AML-193 (cell line): ENCODE measurements at places on chromosomes 2 and 18.
A peak's percentile ranks its signal among the peaks of the same experiment; 100 is the strongest.

GRCh38 chr18:5430131-5430530 is 113.7 kb downstream of the EPB41L3 start:
- DNase-seq: no peak

- no peak for DNase-seq
Observed at GRCh38 chr2:20465716-20466394, 19.0 kb downstream of the RHOB start.

- DNase-seq: peak; percentile 89
Observed at GRCh38 chr18:5475267-5475666, 68.5 kb downstream of the EPB41L3 start.

- no peak for DNase-seq
Observed at GRCh38 chr2:221334481-221335218, 237.5 kb downstream of the EPHA4 start.

DNA sequence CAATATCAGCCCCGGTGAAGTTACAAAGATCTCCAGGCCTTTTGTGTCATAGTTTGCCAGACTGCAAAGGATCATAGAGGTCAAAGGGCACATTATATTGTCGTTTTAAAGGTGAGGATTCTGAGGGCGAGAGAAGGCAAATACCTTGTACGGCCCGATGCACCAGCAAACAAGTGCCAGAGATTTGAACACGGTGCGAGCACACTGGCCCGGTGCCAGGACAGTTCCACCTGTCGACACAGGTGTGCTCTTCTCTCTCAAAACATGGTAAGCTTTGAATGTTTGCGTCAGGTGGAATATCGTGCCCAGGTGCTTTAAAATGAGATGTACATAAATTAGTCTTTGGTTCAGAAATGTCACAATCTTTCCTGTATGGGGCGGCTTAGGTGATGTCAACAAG is 776.1 kb upstream of the ID2 start:
- DNase-seq: no peak

DNA sequence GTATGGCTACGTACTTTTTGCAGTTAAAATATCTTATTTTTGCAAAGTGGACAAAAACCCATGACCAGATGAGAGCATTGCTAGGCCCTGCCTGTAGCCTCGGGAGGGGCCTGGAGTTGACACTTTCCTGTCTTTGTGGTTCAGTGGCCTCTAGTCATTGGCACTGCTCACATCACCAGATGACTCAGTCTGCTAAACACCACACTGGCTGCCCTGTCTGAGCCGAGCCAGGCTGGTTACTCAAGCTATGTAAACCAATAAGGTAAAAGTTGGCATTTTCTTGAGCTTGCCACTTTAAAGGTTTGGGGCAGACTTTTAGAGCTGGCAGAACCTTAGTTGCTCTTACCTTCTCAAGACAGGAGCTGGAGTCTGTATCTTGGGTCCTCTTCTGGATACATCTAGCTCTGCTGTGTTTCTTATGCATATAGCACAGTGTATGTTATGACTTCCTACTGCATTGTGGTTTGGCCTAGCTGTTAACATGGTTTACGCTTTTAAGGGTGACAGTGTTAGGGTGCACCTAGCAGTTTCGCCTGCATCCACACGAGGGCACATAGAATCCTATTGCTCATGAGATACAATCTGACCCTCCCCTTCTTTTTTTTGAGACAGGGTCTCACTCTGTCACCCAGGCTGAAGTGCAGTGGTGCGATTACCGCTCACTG is 76.4 kb downstream of the AP1S3 start:
- peak; percentile 34 for DNase-seq

- DNase-seq: no peak
Observed at GRCh38 chr18:9069601-9070000, 32.9 kb upstream of the NDUFV2 start.

- no peak for DNase-seq
Observed at GRCh38 chr2:212727751-212728150, 189.1 kb upstream of the ERBB4 start.

GRCh38 chr2:69608109-69608508 is 35.4 kb downstream of the AAK1 start:
- no peak for DNase-seq

GRCh38 chr2:135168204-135168856 is 116.2 kb downstream of the RAB3GAP1 start:
- DNase-seq: no peak

DNA sequence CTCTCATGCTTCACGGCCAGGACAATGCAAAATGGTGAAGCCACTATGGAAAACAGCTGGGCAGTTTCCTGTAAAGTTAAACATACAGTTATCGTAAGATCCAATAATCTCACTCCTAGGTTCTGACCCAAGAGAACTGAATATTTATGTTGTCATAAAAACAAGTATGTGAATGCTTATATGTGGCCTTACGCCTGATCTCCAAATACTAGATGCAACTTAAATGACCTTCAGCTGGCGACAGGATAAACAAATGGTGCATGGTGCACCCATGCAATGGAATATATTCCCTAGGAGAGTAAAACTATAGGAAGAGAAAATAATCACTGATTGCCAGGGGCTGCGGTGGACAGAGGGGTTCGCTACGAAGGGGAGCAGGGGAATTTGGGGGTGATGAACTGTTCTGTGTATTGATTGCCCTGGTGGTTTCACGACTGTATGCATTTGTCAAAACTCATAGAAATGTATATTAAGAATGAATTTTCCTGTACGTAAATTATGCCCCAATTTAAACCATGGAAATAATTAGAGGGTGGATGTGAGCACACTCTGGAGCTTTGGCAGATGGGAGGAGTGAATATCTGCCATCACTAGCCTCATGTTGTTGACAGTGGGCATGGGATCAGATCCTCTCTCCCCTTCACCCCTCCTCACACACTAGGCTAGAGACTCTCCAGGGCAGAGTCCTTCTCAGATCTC is 100.8 kb upstream of the MYCN start:
- DNase-seq: no peak

DNA sequence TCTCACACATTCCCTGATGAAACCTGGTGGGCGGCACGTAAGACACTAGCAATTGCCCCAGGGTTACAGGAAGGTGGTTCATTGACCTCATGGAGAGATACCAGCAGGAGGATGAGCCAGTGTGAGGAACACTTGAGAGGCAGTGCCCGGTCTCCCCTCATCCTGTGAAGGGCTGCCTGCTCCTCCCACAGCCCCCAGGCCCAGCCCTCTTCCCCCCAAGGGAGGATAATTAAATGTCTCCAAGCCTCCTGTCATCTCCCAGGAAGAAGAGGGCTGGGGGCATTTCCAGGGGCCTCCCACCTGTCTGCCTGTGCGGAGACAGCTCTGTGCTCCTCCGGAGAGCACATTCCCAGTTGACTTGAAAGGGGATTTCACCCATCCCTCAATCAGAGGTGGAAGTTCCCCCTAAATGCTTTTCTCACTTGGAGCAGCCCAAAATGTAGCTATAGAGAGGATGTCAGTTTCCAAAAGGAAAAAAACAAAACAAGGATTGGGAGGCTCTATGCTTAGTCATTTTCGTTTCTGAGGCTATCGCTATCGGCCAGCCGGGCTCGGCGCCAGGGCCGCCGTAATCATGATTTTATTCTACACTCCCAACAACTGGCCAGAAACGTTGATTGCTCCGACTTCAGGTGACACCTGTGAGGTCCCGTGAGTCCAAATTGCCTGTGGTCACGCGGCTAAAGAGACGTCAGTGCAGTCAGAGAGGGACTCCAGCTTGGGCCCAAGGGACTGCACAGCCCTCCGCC is 7.1 kb downstream of the KCNF1 start:
- no peak for DNase-seq

- DNase-seq: no peak
Observed at GRCh38 chr2:50791271-50791670, 240.7 kb downstream of the NRXN1 start.

DNA sequence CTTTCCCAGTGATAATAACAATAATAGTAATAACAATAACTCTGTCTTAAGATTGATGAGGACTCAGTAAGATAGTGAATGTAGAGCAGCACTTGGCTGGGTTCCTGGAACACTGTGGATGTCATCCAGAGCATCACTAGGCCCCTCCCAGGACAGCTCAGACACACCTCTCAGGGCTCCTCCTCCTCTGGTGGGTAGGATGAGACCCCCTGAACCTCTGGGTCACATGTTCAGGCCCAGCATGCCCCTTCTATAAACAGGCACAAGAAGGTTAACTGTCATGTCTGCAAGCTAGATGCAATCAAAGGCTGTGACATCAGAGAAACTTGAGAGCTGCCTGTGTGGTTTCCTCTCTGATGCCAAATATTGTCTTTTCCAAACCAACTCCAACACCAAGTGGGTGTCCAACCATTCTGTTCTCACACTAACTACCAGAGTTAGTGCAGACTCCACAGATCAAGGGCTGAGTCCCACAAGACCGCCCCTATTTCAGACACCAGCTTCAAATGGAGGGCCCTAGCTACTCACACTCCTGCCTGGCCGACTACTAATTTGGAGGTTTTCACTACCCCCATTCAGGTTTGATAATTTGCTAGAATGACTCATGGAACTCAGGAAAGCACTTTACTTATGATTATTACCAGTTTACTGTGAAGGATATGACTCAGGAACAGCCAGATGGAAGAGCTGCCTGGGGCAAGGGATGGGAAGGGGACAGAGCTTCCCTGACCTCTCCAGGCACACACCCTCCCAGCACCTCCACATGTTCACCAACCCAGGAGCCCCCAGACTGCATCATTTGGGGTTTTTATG is 46.4 kb upstream of the BZW1 start:
- DNase-seq: no peak

DNA sequence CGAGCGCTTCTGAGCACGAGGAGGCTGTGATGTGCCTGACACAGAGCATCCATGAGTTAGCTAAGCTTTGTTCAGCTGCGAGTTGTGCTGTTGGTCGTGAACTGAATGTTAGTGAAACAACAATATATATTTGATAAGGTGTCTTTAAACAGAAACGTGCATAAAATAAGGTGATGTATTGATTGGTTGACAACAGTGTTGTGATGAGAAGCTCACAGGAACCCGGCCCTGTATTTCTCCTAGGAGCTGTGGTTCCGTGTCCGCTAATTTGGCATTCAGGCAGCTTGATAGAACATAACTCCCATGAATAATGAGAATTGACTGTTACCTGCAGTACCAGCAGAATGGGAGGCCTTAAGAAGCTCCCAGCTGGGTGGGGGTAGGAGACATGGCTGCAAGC is 146.4 kb upstream of the MYCN start:
- DNase-seq: no peak

DNA sequence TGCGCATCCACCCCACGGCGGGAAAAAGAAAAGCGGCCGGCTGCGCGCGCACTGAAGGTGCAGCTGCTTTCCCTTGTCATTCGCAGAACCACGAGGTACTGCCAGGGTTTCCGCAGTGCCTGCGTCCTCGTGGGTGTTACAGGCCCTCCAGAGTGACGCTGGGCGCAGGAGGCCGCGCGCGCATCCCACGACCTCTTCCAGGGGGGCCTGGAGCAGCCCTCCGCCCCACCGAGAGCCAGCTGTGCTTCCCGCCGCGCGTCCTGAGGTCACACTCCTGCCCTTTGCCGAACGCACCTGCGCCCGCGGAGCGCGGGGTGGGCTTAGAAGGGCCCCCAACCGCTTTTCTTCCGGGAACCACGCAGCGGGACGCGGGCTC is 378 bp upstream of the IAH1 start:
- no peak for DNase-seq

DNA sequence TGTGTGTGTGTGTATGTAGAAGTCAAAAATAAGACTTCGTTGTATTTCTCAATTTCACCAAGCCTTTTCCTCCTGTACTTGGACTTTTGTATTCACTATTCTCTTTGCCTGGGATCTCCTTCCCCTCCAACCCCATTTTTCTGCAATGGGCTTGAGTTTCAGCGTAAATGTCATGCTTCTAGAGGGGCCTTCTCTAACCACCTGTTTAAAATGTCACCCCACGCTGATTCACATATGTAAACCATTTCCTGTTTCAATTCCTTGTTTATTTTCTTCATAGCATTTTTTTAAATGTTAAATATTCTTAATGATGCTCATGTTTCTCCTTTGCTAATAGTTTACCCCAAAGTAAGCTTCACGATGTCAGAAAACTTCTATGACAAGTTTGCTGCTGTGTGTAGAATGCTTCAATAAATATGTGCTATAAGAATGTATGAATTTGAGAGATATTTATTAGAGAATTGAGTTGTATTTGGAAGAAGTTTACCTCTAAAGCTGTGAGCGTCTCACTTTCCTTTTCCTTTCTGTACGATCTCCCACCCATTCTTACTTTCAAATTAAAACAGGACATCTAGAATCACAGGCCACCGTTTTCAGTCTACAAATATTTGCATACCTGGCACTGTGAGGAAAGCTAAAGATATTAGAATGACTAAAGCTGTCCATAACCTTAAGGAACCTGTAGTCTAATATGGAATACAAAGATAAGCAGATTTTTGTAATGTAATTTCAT is 762.4 kb downstream of the LRRTM4 start:
- DNase-seq: no peak

GRCh38 chr18:8997634-8998033 is 104.9 kb upstream of the NDUFV2 start:
- DNase-seq: no peak

DNA sequence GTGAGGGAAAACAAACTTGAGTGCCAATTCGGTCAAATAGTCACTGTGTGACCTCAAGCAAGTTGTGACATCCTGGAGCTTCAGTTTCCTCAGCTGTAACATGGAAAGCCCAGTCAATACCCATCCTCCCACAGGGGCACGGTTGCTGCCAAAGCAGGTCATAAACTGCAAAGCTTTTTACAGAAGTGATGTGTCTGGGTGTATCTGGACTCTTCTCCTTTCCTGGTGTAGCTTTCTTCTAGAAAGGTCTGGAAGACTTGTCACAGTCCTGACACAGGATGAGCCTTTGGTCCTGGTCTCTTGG is 4.2 kb upstream of the AFF3 start:
- DNase-seq: no peak

- DNase-seq: no peak
Observed at GRCh38 chr2:232204457-232204931, 174.1 kb upstream of the ALPP start.

- DNase-seq: peak; percentile 72
Observed at GRCh38 chr2:101442042-101442666, 32.8 kb downstream of the RFX8 start.

DNA sequence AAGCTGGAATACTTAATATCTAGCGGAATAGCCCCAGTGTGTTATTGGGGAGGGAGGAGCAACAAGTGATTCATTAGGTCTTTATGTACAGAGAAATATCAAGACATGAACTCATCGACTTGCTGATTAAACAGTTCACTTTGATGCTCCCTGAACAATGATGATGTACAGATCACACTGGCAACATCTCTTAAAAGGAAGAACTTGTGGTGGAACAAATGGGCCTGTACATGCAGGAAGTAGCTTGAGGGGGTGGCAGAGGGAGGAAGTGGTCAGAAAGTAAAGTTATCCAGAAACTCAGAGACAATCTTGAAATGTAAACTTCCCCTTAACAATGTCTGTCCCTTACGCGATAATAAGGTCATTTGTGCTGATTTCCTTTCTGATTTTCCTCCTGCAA is 90.5 kb downstream of the NXPH2 start:
- DNase-seq: peak; percentile 88
